ENCODE measurements at places on chromosomes 1 and 21.

- DNase-seq = peak; percentile 47
Observed at GRCh38 chr1:241627453-241628259, 12.5 kb downstream of the CHML start.

DNA sequence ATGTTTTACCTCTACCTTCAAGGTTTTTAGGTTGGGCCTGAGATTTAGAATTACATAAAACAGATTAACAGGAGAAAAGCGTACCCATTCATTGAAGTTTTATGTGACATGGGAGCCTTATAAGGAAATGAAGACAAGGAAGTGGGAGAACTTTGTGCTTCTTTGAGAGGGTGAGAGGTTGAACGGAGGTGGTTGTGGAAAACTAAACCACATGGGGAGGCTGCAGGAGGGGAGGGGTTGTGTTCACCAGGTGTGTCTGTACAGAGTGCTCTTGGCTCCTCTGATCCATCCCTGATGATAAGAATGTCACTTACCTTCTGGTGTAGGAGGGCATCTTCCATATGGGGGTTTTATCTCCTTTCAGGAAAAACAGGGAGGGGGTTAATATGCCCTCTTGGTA lies 2.7 kb downstream of the SLX9 start:
- DNase-seq = no peak

DNA sequence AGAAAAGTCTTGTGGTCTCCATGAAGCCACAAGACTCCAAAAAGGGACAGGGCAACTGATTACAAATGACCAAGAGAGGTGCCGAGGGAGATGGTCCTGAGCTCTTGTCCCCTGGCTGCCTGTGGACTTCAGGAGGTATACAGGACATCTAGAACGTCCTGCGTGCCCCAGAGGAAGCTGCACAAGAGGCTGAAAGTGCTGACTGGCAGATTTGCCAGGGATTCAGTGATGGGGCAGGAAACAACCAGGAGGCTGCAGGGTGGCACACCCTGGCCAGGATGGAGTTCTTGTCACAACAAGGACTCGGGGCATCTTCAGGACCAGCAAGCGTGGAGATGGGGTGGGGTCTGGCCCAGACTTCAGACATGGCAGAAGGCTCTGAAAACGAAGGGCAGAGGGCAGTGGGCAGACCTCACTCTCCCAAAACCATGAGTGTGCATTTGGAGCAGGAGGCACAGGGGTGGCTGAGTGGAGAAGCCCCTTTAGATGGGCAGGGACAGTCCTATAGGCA lies 13.4 kb upstream of the PKP1 start:
- DNase-seq = no peak

DNA sequence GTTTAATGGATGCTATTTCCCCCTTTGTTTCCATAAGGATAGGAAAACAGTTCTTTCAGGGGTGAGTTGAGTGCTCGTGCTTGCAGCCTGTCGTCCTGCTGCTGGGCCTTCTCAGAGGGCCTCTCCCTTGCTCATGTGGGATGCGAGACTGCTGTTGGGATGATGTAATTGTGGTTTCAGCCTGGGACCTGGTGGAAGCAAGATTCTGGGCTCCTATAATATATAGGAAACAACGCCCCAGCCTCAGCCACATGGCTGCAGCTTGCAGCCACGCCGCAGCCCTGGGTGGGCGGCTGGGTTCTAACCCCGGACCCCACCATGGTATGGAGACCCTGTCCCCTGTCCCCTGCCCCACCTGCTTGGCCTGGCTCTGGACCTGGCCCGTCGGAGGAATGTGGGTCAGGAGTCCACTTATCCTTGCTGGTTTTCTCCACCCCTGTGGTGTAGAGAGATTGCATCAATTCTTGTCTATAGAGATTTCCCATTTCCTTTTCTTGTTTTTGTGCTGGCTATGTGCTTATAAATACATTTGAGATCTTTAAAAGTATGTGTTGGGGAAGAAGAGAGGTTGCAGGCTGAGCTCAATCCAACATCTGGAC lies 357.8 kb downstream of the SIPA1L2 start:
- DNase-seq = no peak

- peak; percentile 26 for DNase-seq
Observed at GRCh38 chr1:235783148-235783776, 83.4 kb downstream of the LYST start.

- no peak for DNase-seq
Observed at GRCh38 chr1:225476538-225476988, 48.7 kb upstream of the LBR start.
